Amygdala (tissue), 56 donors: ENCODE measurements at places on chromosomes 1 and 21.

- no peak for DNase-seq
Measured at GRCh38 chr1:24657781-24658180, 14.7 kb downstream of the SRRM1 start.

DNA sequence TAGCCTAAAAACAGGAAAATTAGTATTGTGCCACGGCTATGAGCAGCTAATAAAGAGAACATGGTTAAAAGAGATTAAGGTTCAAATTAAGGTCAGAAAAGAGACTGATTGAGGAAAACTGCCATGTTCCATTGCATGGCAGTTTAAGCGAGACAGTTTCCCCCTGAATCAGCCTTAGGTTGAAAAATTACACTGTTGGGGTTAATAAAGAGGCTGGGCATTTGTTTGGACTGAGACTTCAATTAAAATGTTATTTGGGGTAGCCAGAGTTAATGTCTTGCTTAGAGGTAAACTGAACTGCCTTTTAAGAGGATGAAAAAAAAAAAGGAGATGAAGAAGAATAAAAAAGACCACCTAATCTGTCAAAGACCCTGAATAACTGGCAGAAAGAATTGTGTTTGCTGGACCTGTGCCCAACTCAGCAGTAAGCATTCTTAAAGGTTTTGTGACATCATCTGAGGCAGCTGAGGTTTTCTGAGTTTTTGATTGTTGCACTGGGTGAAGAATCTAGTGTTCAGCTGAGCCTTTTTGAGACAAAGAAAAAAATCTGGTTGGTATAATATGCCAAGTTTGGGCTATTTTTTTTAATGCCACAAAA is 17.7 kb upstream of the PROX1 start:
- no peak for DNase-seq

DNA sequence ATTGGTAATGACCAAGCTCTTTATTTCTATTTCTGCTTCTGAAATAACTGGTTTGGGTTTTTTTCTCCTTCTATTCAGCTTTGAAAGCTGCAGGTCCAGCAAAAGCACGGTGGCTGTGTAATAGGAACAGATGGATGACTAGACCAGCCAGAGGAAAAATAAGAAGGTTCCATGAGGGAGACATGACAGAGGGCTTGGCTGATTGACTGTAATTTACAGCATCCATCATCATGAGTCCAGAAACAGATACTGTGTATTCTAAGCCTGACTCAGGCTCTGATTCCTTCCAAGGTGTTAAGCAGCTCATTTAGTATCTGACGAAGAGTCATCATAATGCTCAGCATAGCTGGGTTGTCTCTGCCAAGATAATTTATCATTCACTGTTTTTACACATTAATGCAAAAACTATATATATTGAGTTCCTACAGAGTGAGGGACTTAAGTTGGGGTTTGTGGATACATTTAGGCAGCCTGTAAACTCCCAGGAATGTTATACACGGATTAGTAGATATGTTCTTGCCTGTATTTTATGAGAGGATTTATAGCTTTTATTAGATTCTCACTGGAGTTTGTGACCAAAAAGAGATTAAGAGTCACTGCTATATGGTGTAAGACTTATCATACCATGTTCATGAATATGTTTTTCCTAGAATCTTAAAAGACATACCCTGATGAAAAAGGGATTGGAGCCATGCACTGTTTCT is 72.6 kb downstream of the SGIP1 start:
- no peak for DNase-seq

GRCh38 chr1:6646499-6647148 is 22.0 kb downstream of the THAP3 start:
- no peak for DNase-seq

- DNase-seq: no peak
Measured at GRCh38 chr1:61732726-61733125, 7.8 kb upstream of the TM2D1 start.

DNA sequence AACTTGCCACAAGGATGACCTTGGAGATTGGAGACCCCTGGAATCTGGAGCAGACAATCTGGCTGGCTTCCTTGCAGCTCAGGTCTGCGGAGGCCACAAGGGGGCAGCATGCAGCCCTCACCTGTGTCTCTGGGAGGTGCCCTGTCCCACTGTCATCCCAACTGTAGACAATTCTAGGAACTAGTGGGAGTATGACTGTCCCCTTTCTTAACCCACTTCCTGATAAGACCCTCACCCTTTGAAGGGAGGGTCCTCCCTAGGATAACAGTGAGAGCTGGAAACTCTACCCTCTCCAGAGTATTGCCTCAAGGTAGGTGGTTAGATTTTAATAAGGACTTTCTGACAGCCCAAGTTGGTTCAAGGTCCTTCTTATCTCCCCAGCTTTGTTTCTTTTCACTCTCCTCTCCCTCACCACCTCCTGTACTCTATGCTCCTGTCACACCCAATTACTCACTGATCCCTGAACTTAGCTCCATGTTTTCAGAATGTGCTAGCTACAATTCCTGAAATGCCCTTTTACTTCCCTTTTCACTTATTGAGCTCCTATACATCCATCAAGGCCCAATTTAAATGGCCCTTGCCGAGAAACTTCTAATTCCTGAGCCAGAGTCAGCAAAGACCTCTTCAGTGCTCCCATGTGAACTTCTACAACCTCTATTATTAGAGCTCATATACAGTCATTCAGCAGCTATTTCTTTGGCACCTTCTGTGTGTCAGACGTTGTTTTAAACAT is 9.2 kb upstream of the KCNQ4 start:
- DNase-seq: no peak
